Stimulated activated CD8-positive, alpha-beta memory T cell treated with anti-CD3 and anti-CD28 coated beads, Interleukin-12 subunit alpha, Interleukin-12 subunit beta, amount 100 ng/mL, for 4 hours (primary cell): ENCODE measurements at places on chromosomes 3 and 15.

- no peak for DNase-seq
Measured at GRCh38 chr3:152706991-152707713, 127.8 kb upstream of the P2RY1 start.

DNA sequence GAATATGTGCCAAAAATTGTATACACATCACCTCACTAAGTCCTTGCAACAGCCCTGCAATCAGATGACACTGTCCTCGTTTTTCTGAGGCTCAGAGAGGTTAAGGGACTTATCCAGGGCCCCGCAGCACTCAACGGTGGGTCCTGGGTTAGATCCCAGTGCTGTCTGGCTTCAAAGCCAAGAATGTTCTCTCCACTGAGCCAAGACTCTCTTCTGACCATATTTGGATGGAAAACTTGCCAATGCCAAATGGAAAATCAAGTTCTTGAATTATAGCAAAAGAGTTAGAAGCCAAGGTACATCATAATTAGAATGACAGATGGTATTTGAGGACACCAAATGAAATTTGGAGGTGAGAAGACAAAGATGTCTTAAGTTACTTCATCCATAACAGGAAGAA, 75.9 kb downstream of the NCEH1 start:
- DNase-seq: no peak

DNA sequence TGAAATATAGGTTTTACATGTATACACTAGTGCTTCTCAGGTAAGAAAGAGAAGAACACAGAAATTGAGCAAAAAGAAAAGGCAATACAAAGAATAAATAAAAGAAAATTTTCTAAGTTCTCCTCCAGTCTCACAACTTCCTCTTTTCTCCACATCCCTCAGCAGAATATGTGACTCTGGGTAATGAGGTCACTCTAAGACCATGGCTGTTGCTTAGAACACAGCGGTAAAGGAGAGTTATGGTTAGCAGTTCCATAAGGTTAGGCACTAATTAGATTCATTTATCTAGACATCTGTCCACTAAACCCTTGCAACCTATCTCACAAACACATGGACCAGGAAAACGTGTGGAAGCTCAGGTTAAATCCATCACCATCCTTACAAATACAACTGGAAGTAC, 47.9 kb downstream of the IGSF11 start:
- DNase-seq: no peak

GRCh38 chr3:195803289-195803908, 8.3 kb downstream of the MUC4 start:
- DNase-seq: no peak

GRCh38 chr3:98763076-98763475, at the start of gene ST3GAL6:
ST3GAL6 (plus strand) TSS chr3:98763340; CDS start chr3:98768441, 5,101 bp downstream.
- DNase-seq: no peak

- DNase-seq: no peak
Measured at GRCh38 chr3:24387000-24387399, 107.7 kb downstream of the THRB start.

GRCh38 chr15:25838191-25838870, 24.8 kb downstream of the ATP10A start:
- DNase-seq: no peak

DNA sequence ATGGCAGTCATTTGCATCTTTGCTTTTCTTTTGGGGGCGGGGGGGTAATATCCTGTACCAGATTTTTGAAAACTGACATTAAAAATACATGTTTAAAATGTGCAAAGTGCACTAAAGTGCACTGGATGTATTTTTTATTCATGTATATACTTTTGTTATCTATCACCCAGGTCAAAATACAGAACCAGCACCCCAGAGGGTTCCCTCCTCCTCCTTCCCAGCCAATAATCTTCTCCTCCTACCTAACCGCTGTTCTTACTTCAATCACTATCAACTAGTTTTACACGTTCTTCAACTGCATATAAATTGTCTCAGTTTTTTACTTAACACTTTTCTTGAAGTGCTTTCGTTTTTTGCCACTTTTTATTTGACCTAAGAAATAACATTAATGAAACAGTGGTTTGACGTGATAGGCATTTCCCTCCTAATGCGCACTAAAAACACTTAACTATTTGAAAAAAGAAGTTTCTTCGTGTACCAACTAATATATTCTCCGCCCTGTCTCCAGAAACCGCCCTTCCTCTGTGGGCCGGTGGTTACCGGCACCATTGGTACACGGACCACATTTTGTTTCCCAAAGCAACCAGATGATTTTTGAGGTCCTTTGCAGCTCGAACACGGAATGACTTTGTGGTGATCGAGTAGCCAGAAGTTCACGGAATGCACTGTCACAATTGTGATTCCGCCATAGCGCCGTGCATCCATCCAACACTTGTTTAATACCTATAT, 836 bp upstream of the AKAP13 start:
- DNase-seq: no peak

DNA sequence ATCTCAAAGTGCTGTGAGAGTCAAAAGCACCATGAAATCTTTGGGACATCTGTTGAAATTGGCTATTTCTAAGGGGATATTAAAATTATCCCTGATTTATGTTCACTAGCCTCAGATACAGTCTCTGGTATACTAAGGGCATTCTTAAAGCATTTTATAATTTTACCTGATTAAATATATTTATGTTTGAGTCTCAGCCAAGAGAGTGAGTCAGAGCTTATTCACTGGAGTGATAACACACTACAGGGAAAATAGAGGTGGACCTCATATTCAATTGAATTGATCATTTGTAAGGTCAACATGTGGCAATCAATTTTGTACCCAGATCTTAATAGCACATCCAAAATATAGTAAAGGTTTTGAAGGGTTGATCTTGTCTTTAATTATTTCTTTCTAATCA, 733.6 kb downstream of the EPHA3 start:
- no peak for DNase-seq

DNA sequence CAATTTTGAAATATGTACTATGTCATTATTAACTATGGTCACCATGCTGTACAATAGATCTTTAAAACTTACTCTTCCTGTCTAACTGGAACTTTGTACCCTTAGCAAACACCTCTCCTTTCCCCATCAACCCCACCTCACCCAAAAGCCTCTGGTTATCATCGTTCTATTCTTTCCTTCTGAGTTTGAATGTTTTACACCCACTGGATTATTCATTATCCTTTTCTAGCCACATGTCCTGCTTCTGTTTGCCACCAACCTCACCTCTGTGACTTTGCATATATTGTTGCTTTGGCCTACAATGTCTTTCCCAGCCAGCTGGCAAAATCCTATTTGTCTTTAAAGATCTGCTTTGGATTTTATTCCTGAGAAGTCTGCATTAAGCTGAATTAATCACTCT, 102.6 kb upstream of the TSPAN3 start:
- DNase-seq: no peak

- no peak for DNase-seq
Measured at GRCh38 chr3:94004301-94004910, 24.0 kb downstream of the STX19 start.

- DNase-seq: no peak
Measured at GRCh38 chr15:62362608-62363007, 197.5 kb upstream of the C2CD4B start.

DNA sequence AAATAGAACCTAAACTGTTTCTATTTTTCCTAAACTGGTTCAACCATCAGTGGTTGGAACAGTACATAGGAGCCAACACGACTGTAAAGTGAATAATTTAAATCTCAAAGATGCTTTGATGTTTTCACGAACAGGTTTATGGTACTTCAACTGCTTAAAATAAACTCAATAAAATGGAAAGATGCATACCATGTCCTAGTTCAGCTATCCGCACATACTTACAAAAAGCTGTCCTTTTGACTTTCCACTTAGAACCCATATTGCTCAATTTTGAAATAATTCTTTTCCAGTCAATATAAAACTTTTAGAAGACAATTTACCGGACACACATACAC, 902 bp downstream of the CMTM6 start:
- no peak for DNase-seq

- DNase-seq: no peak
Measured at GRCh38 chr3:10583798-10584708, 78.7 kb upstream of the ATP2B2 start.

DNA sequence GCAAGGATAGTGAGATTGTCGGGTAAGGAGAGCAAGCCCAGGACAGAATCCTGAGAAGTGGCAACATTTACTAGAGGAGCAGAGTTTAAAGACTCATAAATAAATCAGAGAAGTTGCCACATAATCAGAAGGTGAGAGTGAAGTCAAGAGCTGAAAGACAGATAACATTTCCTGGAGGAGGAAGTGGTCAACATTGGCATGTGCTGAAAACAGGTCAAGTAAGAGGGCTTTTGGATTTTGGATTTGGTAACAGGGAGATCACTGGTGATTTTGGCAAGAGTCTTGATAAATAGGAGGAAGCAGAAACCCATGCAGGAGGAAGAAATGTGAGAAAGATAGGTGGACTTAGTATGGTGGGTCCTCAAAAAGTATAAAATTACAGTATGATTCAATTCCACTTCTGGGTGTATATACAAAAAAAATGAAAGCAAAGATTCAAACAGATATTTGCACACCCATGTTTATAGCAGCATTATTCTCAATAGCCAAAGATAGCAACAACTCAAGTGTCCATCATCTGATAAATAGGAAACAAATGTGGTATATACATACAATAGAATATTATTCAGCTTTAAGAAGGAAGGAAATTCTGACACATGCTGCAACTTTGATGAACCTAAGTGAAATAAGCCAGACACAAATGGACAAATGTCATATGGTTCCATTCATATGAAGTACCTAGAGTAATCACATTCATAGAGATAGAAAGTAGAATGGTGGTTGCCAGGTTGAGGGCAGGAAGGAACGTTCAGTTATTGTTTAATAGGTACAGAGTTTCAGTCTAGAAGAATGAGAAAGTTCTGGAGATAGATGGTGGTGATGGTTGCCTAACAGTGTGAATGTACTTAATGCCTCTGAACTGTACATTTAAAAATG, 27.3 kb upstream of the MBNL1 start:
- DNase-seq: no peak

GRCh38 chr15:89226359-89227221, 5.2 kb upstream of the RLBP1 start:
- DNase-seq: no peak

- DNase-seq: no peak
Measured at GRCh38 chr15:39581242-39581792, 438 bp downstream of the THBS1 start.

GRCh38 chr15:49570672-49571071, 49.9 kb downstream of the FAM227B start:
- no peak for DNase-seq

- no peak for DNase-seq
Measured at GRCh38 chr15:85151861-85152260, 170.2 kb downstream of the PDE8A start.

DNA sequence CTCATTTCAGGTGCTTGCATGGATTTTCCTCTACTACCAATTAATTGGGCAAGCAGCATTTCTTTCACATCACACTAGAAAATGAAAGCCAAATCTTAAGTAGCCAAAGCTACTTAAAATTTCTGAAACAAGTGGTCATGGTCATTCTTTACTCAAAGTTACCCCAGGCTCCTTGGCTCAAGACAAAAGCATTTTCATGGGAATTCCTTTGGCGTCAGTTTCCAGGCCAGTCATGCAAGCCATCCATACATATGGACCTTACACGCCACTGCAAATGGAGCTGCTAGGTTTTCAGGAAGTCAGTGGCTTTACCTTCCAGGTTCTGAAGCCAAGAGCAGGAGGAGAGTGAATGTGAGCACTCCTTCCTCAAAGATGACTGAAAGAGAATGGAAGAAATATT, 83.7 kb upstream of the IL12A start:
- DNase-seq: no peak

- no peak for DNase-seq
Measured at GRCh38 chr3:123798550-123798949, 85.6 kb downstream of the MYLK start.

DNA sequence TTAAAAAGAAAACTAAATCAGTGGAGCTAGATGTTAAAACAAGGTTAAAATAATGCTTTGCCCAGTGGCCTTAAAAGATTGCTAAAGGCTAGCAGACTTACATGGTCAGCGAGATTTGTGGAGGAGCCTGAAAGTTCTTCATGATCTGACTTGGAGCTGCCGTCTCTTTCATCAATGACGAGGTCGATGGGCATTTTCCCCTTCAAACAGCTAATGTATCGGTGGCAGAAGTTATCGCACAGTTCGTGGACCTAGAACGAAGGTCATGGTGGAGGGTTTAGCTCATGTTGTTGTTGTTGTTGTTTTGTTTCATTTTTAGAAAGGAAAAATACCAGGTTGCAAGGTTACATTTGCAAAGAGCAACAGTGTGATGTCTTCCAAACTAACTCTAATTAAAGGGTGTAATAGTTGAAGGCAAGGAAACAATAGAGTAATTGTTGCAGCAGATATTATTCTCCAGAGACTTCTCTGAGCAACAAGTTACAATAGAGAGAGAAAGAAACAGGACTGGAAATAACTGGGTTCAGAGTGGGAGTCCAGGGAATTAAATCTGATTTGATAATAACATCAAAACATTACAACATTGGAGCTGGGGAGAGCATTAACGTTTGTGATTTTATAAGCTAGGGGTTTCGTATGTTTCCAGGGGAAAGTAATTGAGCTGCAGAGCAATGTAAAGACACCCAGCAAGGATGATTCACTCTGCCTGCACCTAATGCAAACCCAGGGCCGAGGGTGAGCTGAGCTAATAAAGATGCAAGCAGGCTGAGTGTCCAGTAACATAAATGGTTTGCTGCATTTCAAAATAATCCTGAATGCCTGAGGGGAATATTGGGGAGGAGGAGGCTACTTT, 6.6 kb downstream of the MEIS2 start:
- DNase-seq: no peak

DNA sequence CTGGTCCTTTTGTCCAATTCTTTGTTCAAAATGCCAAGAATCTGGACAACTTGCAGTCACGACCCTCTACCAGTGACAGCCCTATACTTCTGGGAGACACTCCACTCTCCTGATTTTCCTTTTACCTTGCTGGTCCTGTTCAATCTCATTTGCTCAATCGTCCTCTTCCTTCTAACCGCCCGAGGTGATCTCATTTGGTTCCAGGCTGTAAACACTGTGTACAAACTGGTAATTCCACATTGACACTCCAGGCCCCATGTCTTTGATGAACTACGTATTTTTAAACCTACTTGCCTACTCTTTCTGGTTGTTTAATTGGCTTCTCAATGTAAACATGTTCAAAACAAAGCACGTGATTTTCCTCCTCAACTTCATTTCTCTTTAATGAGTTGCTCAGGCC, 23.7 kb upstream of the C3orf49 start:
- DNase-seq: no peak

- DNase-seq: no peak
Measured at GRCh38 chr3:37912052-37912733, 50.5 kb downstream of the CTDSPL start.
